ENCODE measurements at places on chromosomes 7 and 10.

- DNase-seq = no peak
Measured at GRCh38 chr10:27474741-27475140, 29.4 kb upstream of the RAB18 start.

GRCh38 chr10:25170627-25171026, 4.2 kb upstream of the GPR158 start:
- no peak for DNase-seq

GRCh38 chr7:33433357-33433756, 304.0 kb downstream of the BBS9 start:
- DNase-seq = no peak

- DNase-seq = no peak
Measured at GRCh38 chr7:127751490-127752448, 99.8 kb downstream of the SND1 start.

GRCh38 chr7:5381071-5381772, 42.4 kb downstream of the TNRC18 start:
- DNase-seq = no peak

Measured in stimulated activated CD4-positive, alpha-beta T cell treated with anti-CD3 and anti-CD28 coated beads, TNF-alpha, amount 100 ng/mL, for 24 hours (primary cell).